Stimulated activated CD8-positive, alpha-beta memory T cell treated with anti-CD3 and anti-CD28 coated beads, Interleukin-4, amount 100 ng/mL, for 1 hour (primary cell): ENCODE measurements at places on chromosomes 3 and 15.

DNA sequence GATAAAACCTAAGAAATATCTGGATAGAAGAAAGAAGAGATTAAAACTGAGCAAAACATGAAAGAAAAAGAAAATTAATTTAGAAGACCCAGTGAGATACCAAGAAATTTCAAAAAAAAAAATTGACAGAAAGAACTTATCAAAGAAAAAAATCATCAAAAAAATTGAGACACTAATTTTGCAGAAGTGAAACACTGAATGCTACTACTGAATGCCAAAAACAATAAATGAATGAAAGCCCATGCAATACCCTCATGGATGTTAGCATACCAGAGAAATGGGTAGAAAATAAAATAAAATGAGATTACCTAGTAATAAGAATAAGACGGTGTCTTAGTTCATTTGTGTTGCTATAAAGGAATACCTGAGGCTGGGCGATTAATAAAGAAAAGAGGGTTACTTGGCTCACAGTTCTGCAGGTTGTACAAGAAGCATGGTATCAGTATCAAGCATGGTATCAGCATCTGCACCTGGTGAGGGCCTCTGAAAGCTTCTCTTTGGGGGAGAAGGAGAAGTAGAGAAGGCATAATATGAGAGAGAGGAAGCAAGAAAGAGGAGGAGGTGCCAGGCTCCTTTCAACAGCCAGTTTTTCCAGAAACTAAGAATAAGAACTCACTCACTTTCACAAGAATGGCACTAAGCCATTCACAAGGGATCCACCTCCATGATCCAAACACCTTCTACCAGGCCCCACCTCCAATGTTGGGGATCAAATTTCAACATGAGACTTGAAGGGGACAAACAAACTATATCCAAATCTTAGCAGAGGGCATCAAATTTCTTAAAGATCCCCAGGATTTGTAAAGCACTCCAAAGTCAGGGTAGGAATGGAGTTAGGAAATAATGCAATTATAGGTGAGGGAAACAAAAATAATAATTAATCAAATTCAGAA is 73.2 kb downstream of the BTLA start:
- DNase-seq, result no peak

- no peak for DNase-seq
Measured at GRCh38 chr3:21013566-21013965, 737.4 kb downstream of the ZNF385D start.

- DNase-seq, result no peak
Measured at GRCh38 chr15:67976506-67977073, 77.5 kb upstream of the PIAS1 start.

- no peak for DNase-seq
Measured at GRCh38 chr3:13686367-13687160, 137.6 kb downstream of the FBLN2 start.

GRCh38 chr15:58704155-58704865 is 45.2 kb downstream of the ADAM10 start:
- no peak for DNase-seq

- DNase-seq, result no peak
Measured at GRCh38 chr15:41487802-41488201, 5.9 kb upstream of the ITPKA start.

- DNase-seq, result no peak
Measured at GRCh38 chr15:52791776-52792175, 1.6 kb upstream of the ONECUT1 start.

DNA sequence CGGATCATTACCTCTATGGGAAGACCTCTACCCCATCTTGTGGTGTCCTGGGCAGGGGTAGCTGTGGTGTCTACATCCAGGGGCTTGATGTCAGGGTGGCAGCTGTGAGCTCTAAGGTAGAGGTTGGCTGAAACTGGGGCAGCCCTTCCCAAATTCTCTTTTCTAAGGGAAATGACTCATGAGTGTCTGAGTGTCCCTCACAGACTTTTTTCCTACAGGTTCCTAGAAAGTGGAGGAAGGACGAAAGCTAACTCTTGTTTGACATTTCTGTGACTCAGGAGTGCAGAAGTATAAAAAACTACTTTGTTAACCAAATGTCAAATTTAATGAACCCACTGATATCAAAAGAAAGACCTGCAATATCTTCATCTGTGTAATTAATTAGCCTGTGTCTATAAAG is 481.5 kb downstream of the PDCD6IP start:
- DNase-seq, result no peak

GRCh38 chr15:35723120-35723847 is 177.3 kb upstream of the DPH6 start:
- DNase-seq, result no peak

DNA sequence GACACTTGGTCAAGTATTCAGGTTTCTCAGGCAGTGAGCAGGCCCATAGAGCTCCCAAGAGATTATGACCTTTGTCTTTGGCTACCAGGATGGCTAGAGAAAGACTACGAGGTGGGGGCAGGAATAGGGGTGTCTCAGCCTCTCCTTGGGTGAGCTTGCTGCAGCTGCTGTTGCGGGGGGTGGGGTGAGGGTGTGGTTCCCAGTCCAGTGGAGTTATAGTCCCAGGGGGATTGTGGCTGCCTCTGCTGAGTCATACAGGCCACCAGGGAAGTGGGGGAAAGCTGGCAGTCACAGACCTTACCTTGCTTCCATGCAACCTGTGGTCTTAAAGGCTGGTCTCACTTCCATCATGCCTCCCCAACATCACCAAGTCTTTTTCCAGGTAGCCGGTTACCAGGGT is 31.7 kb downstream of the ATP2C1 start:
- DNase-seq, result no peak

GRCh38 chr3:172213200-172213599 is 173.8 kb downstream of the FNDC3B start:
- DNase-seq, result no peak

- DNase-seq, result no peak
Measured at GRCh38 chr15:47806008-47806407, 88.7 kb downstream of the SEMA6D start.

- DNase-seq, result no peak
Measured at GRCh38 chr3:143278721-143279120, 159.2 kb downstream of the CHST2 start.

DNA sequence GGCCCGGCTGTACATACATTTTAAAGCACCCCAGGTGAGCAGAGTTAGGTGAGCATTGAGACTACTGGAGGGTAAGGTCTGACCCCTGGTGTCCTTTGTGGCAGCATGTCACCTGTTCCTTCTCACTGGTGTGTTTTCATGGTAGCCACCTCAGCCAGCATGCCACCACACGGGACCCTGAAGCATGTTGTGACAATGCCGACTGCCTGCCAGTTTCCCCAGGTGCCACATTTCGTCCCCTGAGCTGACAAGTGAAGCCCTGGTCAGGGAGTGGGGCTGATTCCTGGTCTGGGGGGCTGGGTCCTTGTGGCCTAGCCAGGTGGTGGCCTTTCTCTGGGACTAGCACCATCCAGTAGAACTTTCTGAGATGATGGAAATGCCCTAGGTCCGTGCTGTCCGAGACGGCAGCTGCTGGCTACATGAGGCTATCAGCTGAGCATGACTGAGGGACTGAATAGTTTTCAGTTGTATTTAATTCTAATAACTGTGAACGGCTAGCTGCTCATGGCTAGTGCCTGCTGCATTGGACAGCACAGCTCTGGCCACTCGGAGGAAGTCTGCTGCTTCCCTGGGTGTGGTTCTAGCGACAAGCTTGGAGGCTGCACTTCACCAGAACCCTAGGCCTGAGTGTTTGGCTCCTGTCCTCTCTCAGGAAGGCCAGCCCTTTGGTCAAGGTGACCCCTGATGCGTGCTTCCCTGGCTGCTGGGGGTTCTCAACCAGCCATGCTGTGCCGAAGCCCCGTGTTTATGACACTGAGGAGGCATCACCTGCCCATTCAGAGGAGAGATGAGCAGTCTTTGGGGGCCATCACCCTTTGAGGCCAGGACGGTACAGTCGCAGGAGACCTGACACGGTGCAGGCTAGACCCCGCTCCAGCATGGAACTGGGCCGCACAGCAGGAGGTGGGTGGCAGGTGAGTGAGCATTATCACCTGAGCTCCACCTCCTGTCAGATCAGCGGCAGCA is 3.9 kb downstream of the C3orf22 start:
- no peak for DNase-seq

GRCh38 chr3:40216471-40216870 is 93.0 kb upstream of the EIF1B start:
- DNase-seq, result no peak

- DNase-seq, result no peak
Measured at GRCh38 chr15:41795996-41796856, 21.9 kb downstream of the MAPKBP1 start.

GRCh38 chr15:74545086-74545485 is 4.1 kb downstream of the ARID3B start:
- DNase-seq, result no peak

DNA sequence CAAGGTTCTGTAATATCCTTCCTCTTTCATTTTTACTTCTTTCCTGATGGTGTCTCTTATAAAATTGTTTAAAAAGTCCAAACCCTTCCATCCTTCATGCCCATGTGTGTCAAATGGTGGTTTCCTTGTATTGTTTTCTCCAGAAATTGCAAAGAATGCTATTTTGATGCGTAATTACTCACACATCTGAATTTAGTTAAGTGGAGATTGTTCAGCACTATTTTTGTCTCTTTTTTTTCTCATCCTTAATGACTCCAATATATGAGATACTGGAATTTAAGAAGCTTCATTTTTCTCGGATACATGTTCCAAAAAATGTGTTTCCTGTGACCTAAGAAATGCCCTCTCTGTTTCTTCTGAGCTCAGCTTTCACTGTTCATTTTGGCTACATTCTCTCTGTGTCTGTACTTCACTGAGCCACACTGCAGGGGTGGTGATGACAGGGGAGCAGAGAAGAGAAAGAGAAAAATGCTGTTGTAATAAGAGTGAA is 799.8 kb downstream of the DIPK2A start:
- no peak for DNase-seq

DNA sequence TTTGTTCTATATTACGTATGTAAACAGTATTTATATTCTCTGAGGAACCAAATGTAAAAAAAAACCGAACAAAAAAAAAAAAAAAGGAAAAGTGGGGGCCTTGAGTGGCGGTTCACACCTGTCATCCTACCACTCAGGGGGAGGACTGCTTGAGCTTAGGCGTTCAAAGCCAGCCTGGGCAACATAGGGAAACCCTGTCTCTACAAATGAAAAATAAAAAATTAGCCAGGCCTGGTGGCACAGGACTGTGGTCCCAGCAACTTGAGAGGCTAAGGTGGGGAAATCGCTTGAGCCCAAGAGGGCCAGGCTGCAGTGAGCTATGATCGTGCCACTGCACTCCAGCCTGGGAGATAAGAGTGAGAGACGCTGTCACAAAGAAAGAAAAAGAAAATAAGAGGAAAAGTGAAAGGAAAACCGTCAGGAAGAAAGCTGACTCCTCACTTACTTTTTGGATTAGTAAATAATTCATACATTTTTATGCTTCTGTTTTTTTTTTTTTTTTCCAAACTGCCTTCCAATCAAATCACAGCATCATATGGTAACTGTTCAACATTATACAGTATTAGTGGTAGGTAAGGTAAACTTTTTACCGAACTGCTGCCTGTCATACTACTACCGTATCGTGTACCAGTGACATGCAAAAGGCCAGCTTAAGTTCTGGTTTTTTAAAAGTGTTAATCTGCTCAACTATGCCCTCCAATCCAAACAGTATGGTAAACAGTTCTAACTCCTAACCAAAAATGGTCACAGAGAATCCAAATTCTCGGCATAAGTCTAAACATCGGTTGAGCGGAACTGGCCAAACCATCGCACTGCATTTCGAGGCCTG is 1.2 kb downstream of the PHC3 start:
- DNase-seq, result no peak

DNA sequence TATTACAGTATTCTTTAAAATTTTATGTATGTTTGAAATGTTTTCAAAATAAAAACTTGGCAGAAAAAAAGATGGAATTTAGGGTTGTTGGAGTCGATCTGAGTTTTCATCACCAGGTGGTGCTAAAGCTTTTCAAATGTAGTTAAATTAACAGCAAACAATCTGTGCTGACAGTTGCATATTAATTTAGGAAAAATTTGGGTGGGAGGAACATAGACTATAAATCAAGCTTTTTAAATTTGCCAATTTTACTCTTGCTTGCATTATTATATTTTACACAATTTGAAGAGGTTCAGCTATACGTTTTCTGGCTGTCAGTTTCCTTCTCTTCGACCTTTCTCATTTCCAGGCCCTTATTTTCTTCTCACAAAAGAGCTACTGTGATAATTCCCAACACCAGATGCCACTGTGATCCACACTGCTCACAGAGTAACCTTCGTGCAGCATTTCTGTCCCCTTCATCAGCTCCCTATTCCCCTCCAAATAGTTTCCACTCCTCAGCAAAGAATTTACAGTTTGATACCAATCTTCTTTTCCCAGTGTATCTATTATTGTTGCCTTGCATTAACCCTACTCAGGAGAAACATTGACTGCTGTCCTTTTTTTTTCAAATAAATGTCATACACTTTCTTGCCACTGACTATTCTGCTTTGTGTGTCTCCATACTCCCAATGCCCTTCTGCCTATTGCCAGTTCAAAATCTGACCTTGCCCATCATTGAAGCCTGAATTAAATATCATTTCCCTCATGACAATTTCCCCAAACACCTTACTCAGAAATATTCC is 53.4 kb upstream of the EIF5A2 start:
- no peak for DNase-seq

GRCh38 chr3:82085356-82085755 is 323.9 kb upstream of the GBE1 start:
- no peak for DNase-seq

GRCh38 chr3:41575724-41576123 is 376.4 kb downstream of the CTNNB1 start:
- DNase-seq, result no peak

GRCh38 chr3:38580450-38581382 is 68.8 kb downstream of the SCN5A start:
- DNase-seq, result no peak

- DNase-seq, result no peak
Measured at GRCh38 chr15:24955531-24955921, 739 bp downstream of the SNRPN start.

GRCh38 chr3:6179761-6180160 is 681.2 kb upstream of the GRM7 start:
- no peak for DNase-seq

GRCh38 chr3:184836090-184836822 is 24.3 kb downstream of the VPS8 start:
- no peak for DNase-seq

DNA sequence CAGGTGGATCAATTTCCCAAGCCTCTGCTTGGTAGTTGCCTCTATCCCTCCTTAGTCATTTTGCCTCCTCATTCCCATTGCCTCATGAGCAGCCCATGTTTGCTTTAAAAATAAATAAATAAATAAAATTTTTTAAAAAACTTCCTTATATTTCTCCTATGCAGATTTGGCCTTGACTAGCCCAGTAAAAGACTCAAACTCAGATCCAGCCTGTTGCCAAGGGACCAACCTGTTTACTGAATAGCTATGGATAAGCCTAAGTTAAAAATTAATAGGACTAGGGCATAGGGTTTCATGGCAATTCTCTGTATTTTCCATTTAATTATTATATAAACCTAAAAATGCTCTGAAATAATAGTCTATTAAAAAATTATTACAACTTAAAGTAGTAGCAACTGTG is 384.4 kb downstream of the RSL24D1 start:
- DNase-seq, result no peak
